ENCODE measurements at places on chromosomes 16 and 17.
A peak's percentile ranks its signal among the peaks of the same experiment; 100 is the strongest.

GRCh38 chr17:7396147-7396546 lies 1.8 kb upstream of the PLSCR3 start:
- DNase-seq = no peak

DNA sequence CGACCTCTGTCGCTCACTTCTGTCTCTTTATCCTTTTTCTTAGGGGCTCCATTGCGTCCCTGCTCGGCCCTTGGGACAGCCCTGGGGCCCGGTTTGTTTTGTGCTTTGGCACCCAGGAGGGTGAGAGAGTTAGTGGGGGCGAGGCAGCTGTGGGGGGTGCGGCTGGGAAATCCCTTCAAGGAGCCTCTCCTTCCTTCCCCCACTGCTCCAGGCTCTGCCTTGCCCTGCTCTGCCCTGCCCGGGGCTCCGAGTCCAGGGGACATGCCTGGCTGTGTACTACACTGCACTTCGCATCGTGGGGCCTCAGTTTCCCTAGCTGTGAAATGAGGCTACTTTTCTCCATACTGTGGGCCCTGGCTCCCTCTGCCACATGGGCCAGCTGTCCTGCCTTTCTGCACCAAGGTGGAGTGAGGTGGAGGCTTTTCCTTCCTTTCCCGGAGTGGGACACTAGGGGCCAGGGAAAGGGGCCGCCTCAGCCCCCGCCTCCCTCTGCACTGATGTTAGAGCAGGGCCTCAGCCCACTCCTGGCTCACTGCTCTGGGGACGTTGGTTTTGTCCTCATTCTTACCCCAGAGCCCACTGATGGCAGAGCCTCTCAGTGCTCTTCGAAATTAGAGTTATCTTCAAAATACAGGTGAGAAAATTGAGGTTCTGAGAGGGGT lies 980 bp downstream of the LLGL1 start:
- DNase-seq = no peak

DNA sequence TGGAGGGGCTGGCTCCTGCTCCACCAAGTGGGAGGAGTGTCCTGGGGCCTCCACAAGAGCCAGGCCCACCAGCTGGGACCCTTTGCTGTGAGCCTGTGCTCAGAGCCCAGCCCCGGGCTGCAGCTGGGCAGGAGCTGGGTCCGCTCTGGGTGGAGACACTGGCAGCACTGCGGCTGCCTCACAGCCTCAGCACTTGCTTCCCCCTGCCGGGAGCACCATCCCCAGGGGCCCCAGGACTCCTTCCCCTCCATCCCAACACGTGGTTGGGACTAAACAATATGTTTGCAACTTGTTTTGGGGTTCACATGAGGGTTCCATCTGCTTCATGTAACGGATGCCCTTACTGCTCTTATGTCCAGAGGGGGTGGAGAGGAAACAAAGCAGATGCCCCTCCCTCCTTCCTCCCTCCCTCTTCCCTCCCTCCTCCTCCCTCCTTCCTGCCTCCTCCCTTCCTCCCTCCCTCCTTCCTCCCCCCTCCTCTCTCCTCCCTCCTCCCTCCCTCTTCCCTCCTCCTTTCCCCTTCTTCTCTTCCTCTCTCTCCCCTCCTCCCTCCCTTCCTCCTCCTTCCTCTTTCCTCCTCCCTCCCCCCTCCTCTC lies 16.3 kb upstream of the CBFA2T3 start:
- peak; percentile 80 for DNase-seq

GRCh38 chr17:48244814-48245213 lies 137.2 kb downstream of the SNX11 start:
- DNase-seq = no peak

- no peak for DNase-seq
Measured at GRCh38 chr16:35492225-35492624, 2032.8 kb downstream of the TP53TG3F start.

Measured in retina (tissue), 1 donor.